ENCODE measurements at places on chromosomes 12 and 14.

DNA sequence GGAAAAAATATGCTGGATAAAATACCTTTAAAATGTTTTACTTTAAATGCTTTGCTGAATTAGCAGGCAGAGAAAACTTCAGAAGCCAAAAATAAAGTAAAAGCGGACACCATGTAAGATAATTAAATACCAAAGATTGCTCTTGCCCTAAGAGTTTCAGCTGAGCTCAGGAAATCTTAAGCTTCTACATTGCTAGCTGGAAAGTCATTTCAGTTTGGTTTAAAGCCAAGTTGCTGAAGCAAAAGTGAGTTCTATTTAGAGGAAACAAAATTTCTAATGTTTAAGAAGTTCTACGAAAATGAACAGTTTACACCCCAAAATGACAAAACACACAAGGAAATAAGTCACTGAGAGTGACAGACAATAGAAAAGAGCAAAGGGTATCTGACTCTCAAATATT is 310.0 kb downstream of the ADAMTS20 start:
- DNase-seq: no peak

DNA sequence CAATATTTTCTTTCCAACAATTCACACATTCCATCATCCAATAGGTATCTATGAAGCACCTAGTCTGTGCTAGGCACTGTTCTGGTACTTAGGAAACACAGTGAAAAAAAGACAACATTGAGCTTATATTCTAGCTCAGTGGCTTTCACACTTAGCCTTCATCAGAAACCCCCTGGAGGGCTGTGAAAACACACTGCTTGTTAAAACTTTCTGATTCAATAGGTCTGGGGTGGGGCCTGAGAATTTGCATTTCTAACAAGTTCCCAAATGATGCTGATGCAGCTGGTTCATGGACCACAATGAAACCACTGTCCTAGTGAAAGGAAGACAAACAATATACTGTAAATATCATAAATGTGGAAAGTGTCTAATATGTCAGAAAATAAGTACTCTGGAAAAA is 5.9 kb downstream of the VTI1B start:
- DNase-seq: no peak

- no peak for DNase-seq
Observed at GRCh38 chr12:54136844-54137580, 51.8 kb downstream of the SMUG1 start.

- no peak for DNase-seq
Observed at GRCh38 chr12:26443309-26443708, 247.9 kb downstream of the SSPN start.

DNA sequence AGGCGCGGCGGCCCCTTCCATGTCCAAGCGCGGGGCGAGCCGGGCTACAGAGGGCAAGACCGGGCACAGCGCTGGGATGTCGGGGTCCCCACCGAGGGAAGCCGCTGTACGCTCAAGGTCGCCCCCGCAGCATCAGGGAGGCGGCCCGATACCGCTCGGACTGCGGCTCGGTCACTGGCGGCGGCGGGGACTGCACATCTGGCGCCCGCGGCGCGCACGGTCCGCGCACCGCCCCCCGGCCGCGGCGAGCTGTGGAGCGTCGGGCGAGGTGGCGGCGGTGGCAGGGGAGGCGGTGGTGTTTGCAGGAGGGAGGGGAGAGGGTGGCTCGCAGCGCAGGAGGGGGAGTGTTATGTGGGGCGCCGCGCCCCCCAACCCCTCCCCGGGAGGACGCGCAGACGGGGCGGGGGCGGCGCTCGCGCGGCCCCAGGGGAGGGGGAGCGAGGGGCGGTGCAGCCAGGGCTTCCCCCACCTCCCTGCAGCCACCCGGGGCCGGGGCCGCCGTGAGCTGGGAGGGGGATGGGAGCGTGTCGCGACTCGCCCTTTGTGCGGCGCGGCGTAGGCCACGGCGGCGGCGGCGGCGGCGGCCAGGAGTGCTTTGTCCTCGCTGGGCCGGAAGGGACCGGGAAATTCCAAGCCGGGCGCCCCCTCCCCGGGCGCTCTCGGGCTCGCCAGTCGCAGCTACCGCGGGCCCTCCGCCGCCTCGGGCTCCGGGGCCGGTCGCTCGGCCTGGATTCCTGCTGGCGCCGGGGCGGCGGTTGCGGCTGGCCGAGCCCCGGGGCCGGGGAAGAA is at the start of gene NUAK1:
NUAK1 (minus strand) TSS at position 322 of the 789 bp plus-strand sequence; CDS start at position 21, 301 bp downstream.
- DNase-seq: no peak

- no peak for DNase-seq
Observed at GRCh38 chr12:1552171-1552570, 42.2 kb downstream of the FBXL14 start.

DNA sequence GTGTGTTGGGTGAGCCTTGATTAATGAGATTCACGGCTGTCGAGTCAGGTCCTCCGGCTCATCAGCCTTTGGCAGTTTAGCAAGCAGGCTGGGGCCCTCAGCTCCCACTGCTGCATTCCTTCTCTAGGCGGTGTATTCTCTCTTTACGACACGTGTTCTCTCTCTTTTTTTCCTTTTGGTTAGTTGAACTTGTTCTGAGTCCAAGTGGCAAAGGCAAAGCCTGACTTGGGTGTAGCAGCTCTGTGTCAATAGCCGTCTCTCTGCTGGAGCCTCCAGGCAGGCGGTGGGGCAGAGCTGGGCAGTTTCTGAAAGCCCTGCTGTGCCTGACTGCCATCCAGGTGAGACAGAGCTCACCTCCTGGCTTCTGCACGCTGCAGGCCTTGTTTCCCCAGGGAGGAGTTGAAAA is 46.6 kb downstream of the SUSD6 start:
- DNase-seq: no peak

DNA sequence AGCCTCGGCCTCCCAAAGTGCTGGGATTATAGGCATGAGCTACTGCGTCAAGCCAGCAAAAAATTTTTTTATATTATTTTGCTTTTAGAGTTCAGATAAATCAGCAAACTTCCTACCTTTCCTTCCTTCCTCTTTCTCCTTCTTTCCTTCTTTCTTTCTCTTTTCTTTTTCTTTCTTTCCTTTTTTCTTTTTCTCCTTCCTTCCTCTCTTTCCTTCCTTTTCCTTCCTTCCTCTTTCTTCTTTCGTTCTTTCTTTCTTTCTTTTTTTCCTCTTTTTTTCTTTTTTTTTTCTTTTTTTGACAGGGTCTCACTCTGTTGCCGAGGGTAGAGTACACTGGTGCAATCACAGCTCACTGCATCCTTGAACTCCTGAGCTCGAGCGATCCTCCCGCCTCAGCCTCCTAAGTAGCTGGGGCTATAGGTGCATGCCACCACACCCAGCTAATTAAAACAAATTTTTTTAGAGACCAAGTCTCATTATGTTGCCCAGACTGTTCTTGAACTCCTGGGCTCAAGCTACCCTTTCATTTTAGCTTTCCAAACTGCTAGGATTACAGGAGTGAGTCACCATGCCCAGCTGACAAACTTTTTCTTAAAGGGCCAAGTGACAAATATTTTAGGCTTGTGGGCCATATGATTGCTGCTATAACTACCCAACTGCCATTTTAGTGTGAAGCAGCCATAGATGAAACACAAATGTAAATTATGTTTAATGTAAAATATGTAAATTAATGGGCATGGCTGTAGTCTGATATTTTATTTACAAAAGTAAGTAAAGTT is 7.1 kb upstream of the WASHC4 start:
- DNase-seq: no peak

- no peak for DNase-seq
Observed at GRCh38 chr12:50825372-50825838, 17.3 kb upstream of the TMPRSS12 start.

GRCh38 chr14:102407258-102407657 is 44.5 kb downstream of the TECPR2 start:
- no peak for DNase-seq

- no peak for DNase-seq
Observed at GRCh38 chr12:14618983-14619382, 51.3 kb upstream of the PLBD1 start.

DNA sequence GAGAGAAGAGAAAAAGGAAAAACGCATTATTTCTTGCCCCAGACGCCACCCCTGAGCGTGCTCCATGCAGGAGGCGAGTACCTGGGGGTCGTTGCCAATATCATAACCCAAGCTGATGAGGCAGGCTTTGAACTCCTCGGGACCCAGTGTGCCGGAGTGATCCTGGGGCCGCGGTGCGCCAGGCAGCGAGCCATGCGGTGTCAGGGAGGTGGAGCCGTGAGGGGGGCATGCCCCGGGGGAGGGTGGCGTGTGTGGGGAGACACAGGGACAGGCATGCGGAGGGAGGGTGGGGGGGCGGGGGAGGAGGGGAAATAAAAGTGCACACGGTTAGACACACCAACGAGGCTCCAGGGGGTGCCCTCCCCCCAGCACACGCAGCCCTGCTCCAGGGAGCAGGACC is 86.0 kb upstream of the ZFP36L1 start:
- no peak for DNase-seq

DNA sequence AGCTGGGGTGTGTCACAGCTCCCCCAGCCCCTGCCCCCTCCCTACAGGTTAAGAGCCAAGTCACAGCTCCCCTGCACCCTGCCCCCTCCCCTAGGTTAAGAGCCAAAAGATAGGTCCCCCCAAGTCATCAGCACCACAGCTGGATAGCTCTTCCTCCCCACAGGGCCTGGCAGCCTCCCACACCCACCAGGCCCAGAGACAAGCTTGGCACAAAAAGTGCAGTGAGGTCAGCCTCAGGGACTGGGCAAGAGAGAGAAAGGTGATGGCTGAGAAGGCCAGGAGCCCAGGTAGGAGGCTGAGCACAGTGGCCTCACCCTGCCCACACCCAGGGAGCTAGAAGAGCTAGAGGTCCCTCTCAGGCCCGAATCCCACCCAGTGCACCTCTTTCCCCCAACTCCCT is 8.7 kb downstream of the ITGA7 start:
- DNase-seq: no peak

DNA sequence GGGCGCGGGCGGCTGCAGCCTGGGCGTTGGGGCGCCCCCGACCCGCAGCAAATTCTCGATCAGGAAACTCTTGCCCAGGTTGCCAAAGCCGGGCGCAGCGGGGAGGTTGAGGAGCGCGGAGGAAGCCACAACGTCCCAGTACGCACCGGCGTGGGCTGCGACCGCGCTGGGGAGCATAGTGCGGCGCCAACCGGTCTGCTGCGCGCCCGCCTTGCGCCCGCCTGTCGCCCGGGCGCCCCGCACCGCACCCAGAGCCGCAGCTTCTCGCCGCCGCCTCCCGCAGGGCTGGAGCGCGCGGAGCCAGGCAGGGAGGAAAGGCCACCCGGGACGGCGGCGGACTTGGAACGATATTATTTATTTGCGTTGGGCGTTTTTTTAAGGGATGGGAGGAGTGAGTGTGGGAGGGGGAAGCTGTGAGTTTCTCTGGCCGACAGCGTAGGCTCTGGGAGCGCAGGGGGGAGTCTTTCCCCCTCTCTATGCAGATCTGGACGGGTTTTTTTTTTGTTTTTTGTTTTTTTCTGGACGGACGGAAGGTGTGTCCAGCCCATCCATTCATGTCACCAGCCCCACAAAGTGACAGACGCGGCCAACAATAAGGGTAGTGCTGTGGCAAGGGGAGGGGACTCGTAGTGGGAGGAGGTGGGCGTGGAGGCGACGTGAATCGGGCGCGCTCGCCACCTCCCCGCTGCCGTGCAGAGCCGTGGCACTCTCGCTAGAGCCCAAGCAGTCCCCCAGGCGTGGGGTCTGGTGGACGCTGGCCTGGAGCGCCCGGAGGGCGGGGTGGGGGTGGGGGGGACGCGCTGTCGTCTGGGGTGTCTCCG is at the start of gene DBX2:
DBX2 (minus strand) TSS at position 349 of the 821 bp plus-strand sequence; CDS start at position 177, 172 bp downstream.
- no peak for DNase-seq

DNA sequence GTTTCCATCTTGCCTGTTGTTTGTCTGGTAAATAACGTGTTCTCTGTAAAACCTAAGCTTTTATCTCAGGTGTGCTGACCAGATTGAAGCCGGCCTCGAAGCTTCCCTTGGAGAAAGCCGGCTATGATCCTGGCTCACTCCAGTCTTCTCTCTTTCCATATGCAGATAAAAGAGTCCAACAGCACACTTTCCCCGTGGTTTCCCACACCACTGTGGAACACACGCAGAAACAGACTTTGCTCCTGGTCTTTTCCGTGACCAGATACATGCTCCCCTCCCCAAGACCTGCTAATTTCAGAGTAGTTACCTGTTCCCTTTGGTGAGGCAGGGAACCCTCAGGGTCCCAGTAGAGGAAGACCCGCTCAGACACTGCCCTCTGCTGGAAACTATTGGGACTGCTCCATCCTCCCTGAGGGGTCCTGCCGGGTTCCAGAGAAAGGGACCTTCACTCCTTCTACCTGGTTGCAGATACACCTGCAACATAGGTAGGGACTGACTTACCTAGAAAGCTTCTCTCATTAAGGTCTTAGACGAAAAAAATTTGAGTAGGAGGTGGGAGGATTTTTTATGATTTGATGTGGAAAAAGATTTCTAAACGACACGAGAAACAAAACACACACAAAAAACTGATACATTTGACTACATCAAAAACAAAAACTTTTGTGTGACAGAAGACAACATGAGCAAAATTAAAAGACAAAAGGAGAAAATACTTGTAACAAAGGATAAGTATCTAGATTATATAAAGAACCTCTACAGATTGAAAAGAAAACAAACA is 415.4 kb upstream of the CCDC196 start:
- DNase-seq: peak; percentile 39

GRCh38 chr12:131199221-131199620 is 245.5 kb downstream of the ADGRD1 start:
- no peak for DNase-seq

DNA sequence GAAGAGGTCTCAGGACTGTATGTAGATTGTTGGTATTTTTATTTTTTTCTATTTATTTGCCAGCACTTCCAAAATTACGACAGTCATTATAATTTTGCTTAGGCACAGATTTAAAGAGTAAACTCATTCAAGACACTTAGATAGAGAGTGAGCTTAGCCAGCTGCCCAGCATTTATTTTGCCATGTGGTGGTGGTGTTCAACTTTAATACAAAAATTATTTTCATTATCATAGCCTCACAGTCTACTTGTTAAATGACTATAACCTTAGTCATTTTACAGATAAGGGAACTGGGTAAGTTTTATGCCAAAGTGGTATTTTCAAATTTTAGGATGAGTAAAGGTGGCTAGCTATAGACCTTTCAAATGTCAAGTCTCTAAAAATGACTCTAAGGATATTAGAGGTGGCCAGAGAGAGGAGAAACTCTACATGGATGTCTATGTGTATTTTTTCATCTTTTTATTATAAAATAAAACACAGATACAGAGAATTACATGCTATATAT is 66.7 kb downstream of the LRRC9 start:
- no peak for DNase-seq

DNA sequence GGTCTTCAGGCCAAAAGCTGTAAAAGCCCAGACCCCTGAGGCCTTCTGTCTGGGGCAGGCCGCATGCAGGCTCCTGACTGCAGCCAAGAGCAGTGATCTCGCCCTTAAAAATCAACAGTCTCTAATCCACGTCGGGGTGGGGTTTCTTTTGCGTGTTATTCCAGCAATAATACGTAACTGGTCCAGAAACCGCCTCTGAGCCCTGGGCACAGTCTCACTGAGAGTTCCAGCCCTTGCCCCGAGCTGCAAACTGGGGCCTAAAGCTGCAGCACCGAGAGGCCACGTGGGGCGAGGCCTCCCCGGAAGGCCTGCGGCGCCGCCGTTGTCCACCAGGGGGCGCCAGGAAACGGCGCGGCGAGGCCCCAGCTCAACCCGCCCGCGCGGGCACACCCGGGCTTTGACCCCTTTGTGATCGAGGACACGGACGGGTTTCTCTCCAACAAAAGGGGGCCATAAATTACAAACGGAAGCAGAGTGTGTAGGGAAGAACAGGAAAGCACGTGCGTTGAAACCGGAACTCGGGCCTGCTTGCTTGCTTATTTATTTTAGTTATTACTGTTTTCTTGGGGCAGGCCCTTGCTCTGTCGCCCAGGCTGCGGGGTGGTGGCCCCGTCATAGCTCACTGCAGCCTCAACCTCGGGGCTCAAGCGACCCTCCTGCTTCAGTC is 87.2 kb downstream of the NINJ2 start:
- peak; percentile 63 for DNase-seq

- DNase-seq: peak; percentile 65
Observed at GRCh38 chr14:77376771-77377501, at the start of the genes SAMD15 and TMED8. TSS of gene SAMD15 (plus strand) at chr14:77377379. CDS start at chr14:77377419, 40 bp downstream. TSS of gene TMED8 (minus strand) at chr14:77377094. CDS start at chr14:77377053, 41 bp downstream.
